ENCODE measurements at places on chromosomes 5 and 9.

DNA sequence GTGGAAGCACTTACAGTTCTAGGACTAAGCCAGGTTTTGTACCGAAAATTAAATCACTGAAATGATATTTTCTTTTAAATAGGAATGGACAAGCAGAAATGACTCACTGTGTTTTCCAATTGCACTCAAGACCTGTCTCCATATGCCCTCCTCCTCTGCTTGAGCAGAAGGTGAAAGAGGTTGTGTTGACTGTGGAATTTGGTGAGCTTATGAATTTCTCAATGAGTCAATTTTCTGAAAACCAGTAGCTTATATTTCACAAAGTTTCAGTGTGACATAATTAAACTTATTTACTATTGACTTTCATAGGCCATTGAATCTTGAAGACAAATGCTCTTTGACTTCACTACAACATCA, 249.9 kb downstream of the NPR3 start:
- peak; percentile 38 for DNase-seq

DNA sequence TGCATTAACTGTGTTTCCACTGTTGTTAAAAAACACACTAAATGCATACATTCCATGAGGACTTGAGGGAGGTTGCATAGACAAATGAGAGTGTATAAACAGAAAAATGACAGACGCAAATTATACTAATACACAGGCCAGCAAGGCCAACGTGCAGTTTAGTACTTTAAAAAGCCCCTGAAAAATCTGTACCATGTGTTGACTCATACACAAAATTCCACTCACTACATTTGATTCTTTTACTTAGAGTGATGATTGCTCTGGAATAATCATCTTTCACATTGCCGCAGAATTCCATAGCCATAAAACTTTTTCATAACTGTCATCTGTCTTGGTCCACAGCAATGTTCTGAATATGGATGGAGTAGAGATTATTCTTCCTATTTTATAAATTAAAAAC, 215.7 kb downstream of the FAM114A2 start:
- DNase-seq, result no peak

DNA sequence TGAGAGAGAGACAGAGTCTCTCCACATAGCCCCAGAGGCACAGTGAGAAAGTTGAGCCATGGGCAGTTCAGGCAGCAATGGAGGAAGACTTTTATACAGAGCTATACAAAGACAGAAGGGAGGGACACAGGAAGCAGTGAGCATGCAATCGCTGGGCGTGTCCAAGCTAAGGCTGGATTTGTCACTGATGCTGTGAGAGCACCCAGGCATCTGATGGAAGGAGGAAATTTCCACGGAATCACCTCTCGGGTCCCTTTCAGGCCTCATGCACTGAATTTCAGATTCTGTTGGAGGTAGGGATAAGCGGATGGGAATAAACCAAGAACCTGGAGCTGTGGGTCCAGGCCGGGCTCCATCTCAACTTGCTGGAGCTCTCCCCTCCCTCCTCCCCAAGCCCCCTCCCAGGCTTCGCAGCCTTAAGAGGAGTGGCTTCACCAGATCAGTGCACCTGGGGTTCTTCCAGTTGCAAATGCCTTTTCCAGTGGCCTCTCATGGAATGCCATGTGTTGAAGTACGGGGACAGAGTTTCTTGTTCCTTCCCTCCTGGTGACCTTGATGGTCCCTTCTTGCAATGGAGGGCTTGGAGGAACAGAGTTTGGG, 114.8 kb upstream of the ALDH1B1 start:
- DNase-seq, result peak; percentile 28

DNA sequence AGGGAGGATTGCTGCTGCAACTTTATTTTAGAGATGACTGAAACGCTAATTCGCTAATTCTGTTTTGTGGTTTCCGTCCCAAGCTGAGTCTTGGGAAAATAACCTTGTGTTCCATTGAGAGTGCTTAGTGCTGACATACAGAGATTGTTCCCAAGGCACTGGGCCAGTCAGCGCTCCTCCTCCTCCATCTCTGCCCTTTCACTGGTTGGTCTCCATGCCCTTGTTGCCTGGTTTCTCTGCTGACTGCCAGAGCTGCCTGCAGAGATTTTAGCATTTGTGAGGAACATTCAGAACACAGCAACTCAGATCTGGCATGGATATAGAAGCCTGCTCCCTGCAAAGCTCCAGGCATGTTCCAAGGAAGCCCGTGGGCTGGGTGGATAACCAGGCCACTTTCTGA, 126.0 kb upstream of the IRX2 start:
- no peak for DNase-seq

- no peak for DNase-seq
Measured at GRCh38 chr9:132894862-132895835, 16.5 kb downstream of the SPACA9 start.

GRCh38 chr9:113593682-113594281, 130.3 kb downstream of the RGS3 start:
- DNase-seq, result peak; percentile 98

GRCh38 chr5:22728610-22729009, 124.5 kb downstream of the CDH12 start:
- no peak for DNase-seq

DNA sequence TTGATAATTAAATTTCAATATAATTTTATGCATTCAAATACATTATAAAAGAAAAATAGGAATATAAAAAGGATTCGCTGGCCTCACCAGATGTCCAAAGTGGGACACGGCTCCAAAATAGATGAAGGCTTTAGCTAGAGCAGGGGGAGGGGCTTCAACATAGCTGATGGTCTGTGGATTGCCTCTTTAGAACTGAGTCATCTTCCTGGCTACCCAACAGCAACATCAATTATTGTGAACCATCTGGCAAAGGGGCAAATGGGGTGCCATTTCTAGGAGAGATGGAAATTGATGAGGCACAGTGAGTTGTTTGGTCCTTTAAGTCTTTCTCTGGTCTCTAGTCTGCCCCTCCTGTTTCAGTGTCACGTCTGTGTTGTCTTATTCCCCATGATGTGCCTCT, 44.2 kb upstream of the CD180 start:
- DNase-seq, result no peak

DNA sequence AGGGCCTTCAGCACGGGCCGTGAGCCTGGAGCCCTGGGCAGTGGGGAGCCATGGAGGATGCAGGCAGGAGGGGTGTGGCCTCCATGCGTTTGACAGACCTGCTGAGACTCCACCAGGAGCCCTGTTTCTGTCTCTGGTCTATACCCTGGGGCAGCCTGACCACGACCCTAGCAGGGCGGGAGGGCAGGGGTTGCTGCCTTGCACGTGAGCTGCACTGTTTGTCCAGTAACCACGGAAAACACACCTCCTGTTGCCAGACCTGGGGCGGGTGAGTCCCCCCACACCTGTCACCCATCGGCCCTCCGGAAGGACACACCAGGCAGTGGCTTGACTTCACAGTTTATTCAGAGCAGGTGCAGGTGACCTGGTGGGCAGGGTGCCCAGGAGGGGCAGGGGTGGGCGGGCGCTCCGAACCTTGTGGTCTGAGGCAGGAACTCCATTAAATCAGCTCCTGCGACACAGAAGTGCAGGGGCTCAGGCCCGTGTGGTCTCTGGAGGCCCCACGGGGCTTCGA, 3.9 kb downstream of the LCN8 start:
- no peak for DNase-seq

DNA sequence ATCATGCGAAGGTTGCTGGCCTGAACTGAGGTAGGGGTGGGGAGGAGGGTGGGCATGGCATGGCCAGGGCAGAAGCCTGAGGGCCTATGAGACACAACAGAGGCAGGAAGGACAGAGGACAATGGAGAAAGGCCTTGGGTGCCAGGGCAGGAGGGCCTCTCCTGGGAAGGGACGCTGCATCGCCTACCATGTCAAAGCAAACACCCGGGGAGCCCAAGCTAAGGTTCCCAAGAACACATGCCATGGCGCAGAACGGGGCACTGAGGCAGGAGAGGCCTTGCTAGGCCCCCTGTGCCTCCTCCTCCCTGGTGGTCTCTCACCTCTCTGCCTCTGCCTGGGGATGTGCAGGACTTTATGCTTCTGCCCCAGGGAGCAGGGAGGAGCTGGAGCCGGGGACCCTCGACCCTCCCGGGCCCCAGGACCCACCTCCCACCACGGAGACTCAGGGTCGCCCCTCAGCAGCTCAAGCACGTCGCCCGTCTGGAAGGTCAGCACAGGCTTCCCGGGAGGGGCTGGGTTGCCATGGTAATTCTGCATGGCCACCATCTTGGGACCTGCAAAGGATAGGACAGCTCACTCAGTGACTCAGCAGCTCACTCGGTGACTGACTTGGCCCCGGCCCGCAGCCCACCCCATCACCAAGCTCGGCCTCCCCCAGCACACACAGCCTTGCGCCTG, 40.3 kb upstream of the SARDH start:
- no peak for DNase-seq

DNA sequence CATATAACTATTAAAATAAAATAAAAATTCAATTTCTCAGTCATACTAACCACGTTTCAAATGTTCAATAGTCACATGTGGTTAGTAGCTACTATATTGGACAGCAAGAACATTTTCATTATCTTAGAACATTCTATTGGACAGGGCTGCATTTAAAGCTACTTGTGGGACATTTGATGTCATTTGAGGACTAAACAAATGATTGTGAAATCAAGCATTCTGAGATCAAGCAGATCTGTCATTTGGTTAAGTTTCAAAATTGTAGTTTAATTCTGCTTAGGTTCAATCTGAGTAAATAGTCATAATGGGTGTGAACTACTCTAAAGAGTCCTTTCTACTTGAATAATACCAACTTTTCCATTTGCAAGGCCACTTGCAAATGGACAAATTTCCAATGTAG, 226.9 kb upstream of the C9orf72 start:
- no peak for DNase-seq

- peak; percentile 5 for DNase-seq
Measured at GRCh38 chr5:32908641-32909040, 197.5 kb downstream of the NPR3 start.

- peak; percentile 12 for DNase-seq
Measured at GRCh38 chr5:145236127-145236526, 599.0 kb downstream of the PRELID2 start.

GRCh38 chr5:112694853-112695709, 42.6 kb upstream of the APC start:
- DNase-seq, result peak; percentile 84

- peak; percentile 44 for DNase-seq
Measured at GRCh38 chr5:88236866-88237642, 31.6 kb downstream of the TMEM161B start.

- no peak for DNase-seq
Measured at GRCh38 chr5:143575286-143575685, 171.8 kb upstream of the NR3C1 start.

DNA sequence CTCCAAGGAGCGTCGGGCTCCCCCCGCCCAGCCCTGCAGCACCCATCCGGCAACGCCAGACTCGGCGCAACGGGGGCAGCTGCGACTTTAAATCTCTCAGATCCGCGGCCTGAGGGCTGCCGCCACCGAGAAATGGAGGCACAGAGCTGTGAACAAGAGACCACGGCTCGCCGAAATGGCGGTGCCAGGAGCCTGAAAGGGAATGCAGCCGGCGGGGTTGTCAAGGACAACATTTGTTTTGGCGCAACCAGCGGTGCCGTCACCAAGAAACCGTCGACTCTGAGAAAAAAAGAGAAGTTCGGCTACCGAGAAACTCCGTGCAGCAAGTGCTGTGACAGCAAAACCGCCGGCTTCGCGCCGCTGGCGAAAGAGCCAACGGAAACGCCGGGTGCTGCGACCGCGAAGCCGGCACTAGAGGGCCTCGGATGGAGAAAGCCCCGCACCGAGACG, 2.1 kb upstream of the ANXA2R start:
- peak; percentile 91 for DNase-seq

DNA sequence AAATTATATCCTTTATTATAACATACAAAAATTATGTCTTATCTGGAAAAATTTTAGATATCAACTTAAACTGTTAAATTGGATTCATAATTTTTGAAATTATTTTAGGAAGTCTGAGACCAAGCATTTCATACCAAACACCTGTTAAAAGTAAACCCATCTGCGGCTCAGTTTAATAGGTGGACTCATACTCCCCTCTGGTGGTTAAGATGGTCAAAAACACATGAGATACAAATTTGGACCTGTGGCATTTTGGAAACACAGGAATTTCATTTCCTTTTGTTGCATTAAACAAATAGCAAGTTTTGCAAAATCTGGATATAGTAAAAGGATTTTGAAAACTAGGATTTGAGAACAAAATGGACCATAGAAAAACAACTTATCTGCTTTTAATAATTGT, 53.7 kb downstream of the RGMB start:
- peak; percentile 65 for DNase-seq

GRCh38 chr5:114148253-114148652, 213.6 kb upstream of the KCNN2 start:
- no peak for DNase-seq

- DNase-seq, result no peak
Measured at GRCh38 chr5:149011084-149011483, 51.8 kb downstream of the SH3TC2 start.

DNA sequence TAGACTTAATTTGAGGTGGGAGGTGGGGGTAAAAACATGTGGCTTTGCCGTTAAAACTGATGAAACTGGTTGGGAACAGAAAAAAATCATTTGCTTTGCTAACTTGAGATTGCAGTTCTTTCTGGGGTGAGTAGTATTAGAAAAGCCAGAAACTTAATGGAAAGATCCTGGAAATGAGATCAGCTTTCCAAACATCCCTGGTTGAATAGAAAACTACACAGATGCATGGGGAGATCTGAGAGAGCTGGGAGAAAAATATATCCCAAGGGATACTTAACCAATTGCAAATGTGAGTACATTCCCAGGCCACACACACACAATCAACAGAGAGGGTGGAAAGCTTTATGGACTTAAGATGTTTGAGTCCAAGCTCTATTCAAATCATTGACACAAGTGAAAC, 222.3 kb downstream of the YTHDC2 start:
- DNase-seq, result no peak

- no peak for DNase-seq
Measured at GRCh38 chr5:97627272-97627671, 444.2 kb upstream of the RIOK2 start.

DNA sequence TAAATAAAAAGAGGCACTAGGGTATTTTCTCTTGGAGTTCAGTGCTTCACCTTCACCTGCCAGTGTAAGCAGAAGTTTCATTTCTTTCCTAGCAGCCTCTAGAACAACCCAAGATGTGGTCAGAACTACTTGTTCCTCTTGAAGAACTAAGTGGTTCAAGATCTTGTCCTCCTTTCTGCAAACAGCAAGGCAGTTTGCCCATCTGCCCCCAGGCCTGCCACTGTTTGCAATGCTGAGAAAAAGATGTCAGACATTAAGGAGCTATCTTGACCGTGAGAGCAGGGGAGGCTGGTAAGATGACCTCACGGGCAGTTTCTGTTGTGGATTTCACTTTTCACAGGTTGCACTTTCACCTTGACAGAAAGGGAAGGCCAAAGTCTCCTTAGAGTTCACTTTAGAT, 52.0 kb upstream of the KLF4 start:
- no peak for DNase-seq

- peak; percentile 61 for DNase-seq
Measured at GRCh38 chr5:14171621-14172020, 28.5 kb downstream of the TRIO start.

GRCh38 chr5:111996574-111996973, 239.6 kb upstream of the NREP start:
- no peak for DNase-seq

Data from GM23248 (cell line).